ENCODE measurements at places on chromosomes 1 and 21. TPM values are rescaled to one million over a fixed set of nuclear protein-coding genes. Genes with fewer than 3 reads are reported as not detected.

DNA sequence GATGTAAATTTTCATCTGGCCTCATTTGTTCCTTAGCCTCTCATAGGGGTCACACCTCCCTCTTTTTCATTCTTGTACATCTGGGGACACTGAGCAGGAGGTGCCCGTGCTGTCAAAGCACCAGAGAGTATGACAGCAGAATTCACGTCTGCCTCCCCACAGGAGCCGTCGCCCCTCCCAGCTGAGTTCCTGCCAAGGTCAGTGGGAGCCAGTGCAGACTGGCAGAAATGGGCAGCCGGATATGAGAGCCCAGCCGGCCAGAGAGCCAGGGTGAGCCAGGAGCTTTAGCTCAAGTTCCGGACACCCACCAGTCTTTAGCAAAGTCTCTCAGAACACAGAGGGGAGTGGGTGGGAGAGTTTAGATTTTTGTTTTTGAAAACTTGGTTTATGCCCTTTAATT, 21.9 kb downstream of the GPR137B start:
- H3K4me1 ChIP-seq, result no peaks in the 10 kb centered on the region
- no peaks in the 10 kb centered on the region for H3K27me3 ChIP-seq
- H3K36me3 ChIP-seq, result no peaks in the 10 kb centered on the region
- H3K27ac ChIP-seq, result no peak overlapping the region

C1orf94 gene
- not detected for total RNA-seq

GRCh38 chr1:184608581-184608980, 146.1 kb downstream of the EDEM3 start:
- no peak overlapping the region for H3K27ac ChIP-seq
- no peaks in the 10 kb centered on the region for H3K36me3 ChIP-seq
- no peaks in the 10 kb centered on the region for H3K4me1 ChIP-seq
- no peak for DNase-seq
- no peaks in the 10 kb centered on the region for H3K27me3 ChIP-seq

- H3K4me1 ChIP-seq, result no peaks in the 10 kb centered on the region
- no peak for DNase-seq
These were observed 9.0 kb downstream of the CTSK start for GRCh38 chr1:150799089-150799488.
